ENCODE measurements at places on chromosomes 1 and 21.

- DNase-seq: no peak
Measured at GRCh38 chr1:206992790-206993189, 22.5 kb upstream of the FCAMR start.

- no peak for DNase-seq
Measured at GRCh38 chr1:33008051-33008914, 28.4 kb downstream of the AK2 start.

DNA sequence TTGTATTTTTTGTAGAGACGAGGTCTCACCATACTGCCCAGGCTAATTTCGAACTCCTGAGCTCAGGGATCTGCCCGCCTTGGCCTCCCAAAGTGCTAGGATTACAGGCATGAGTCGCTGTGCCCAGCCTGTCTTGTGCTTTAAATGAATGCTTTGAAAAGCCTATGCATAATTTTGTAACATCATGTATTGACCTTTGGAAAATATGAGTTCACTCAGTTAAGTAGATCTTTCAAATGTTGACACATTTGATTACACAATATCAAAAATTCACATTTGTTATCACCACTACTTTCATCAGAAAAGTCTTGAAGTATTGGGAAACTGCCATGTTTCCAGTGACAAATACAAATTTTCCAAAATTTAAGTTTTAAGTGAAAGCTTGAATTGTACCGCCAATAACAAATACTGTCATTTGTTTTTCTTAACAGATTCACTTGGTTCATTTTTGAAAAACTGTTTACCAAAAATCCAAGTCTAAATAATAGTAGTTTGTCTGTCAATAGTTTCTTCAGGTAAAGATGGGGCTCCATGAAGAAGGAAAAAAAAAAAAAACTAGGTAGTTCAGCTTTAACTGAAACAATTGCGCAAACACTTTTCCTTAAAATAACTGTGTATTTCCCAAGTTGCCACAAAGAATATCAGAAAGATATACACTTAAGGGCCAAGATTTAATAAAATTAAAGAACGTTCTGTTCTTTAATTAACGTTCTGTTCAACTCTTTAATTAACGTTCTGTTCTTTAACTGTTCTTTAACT is 233.2 kb upstream of the NR5A2 start:
- no peak for DNase-seq

DNA sequence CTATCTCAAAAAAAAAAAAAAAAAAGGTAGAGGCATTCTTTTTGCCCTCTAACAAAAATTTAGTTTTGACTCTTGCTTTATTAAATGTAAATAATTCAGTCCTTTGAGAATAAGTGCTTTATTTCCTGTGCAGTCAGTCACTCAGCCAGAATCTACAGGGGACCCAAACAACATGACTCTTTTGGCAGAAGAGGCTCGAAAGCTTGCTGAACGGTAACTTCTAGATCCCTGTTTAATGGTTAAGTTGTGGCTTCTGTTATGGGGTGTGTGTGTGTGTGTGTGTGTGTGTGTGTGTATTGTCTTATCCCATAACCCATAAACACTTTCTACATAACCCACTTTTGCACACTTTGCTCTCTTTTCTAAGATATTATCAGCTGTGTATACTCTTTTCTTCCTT is 54.9 kb upstream of the LAMC2 start:
- no peak for DNase-seq

DNA sequence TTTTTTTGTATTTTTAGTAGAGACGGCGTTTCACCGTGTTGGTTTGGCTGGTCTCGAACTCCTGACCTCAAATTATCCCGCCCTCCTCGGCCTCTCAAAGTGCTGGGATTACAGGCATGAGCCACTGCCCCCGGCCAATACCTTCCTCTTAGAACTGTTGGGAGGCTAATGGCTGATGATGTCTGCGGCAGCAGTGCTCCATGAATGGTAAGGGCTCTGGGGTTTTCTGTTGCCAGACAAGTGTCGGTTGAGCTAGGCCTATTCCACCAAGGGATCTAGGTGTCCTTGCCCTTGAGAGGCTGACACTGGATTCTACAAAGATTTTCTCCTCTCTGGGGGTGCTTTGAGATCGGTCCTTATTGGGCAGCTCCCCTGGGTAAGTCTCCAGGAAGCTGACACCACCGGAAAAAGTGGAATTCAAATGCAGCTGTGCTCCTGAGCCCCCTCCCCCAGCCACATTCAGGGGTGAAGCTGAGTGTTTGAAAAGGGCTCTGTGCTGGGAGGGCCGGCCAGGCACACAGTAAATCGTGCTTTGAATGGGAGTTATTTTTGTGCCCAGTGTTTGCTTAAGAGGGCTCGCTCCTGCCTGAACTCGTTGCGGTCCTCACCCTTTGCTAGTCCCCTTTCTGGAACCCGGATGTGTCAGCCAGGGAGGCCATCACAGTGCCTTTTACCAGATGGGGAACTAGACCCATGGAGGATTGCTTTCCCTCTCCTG is 5.2 kb downstream of the SOX13 start:
- DNase-seq: no peak

GRCh38 chr21:35217504-35218060 is 168.5 kb upstream of the RUNX1 start:
- no peak for DNase-seq

- no peak for DNase-seq
Measured at GRCh38 chr1:31127266-31127665, 61.7 kb upstream of the PUM1 start.

DNA sequence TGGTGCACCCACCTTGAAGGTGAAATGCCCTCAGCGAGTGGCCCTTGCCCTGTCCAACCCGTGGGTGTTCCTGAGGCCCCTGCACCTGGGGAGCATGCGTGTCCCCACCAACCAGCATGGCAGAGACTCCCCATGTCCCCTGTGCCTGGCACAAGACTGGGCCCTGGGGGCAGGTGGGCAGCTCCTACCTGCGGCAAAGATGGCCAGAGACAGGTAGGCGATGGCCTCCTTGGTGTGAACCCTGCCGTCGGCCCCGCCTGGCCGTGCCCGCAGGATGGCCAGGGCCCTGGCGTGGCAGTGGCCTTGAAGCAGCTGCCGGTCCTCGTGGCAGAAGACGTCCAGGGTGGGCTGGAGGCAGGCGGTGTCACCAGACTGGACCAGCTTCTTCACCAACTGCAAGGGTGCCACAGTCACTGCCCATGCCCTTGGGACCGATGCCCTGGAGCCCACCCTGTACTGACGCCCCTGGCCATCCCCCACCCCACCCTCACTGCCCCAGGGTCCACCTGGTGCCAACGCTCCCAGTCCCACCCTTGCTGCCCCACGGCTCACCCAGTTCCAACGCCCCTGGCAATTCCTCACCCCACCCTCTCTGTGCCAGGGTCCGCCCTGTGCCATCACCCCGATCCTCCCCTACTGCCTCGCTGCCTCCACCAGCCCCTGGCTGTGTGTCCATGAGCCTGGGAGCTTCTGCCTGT is 15.7 kb downstream of the TTC34 start:
- no peak for DNase-seq

DNA sequence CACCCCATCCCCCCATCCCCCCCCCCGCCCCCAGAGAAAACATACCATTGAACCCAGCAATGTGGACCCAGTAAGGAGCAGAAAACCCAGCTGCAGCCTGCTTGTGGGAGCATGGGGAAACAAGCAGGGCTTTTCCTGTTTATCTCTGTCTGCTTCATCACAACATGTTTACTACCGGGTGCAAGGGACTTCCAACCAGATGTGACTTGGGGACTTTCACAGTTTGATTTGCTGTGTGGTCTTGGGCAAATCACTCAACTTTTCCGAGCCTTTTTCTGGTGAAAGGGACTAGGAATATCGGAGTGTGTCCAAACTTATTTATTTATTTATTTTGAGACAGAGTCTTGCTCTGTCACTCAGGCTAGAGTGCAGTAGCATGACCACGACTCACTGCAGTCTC is 3.2 kb downstream of the TMCC2 start:
- no peak for DNase-seq

DNA sequence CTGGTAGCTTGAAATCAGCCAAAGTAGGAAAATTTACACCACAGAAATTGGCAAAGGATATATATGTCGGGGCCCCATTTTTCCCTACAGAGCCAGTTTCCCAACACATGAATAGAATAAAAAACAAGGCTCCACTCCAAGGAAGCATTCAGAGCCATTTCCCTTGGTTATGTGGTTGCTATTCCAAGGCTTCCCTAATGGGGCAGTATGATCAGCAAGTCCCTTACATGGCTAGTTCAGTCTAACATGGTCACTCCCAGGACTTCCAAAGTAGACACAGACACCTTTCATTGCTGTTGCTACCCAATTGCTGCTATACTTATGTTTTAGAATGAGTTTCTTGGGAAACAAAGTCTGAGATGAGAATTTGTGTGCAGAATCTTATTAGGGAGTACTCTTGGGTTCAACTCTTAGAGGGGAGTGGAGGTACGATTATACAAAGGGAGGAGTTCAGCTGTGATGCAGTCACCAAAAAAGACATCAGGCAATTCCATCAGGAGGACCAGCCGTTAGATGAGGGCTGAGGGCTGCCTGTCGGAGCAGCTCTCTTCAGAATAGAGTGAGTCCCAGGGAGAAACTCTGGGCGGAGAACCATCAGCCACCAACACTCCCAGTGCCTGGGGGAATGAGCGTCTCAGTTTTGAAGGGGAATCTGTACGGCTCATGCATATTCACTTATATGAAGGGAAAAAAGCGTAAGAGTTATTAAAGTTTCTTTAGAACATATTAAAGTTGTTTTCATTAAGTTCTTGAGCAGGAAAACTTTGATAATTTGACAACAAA is 92.9 kb downstream of the C21orf91 start:
- no peak for DNase-seq

- no peak for DNase-seq
Measured at GRCh38 chr1:205843036-205843859, 6.7 kb downstream of the PM20D1 start.

DNA sequence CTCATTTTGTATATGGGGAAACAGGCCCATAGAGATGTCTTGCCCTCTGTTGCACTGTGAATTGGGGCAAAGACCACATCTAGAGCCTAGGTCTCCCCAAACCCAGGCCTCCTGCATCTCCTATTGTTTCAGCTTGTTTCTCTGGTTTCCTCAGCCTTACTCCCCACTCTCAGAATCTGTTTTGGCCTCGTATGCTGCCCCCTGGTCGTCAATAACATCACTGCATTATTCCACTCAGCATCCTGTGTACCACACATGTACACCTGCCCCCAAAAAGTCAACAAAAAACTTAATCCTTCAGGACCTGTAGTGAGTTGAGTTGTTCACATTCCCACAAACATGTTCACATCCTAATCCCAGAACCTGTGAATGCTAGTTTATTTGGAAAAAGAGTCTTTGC is 184.8 kb downstream of the BRINP2 start:
- DNase-seq: no peak

GRCh38 chr1:158978730-158979129 is 31.0 kb upstream of the IFI16 start:
- no peak for DNase-seq

- no peak for DNase-seq
Measured at GRCh38 chr1:220808345-220809186, 21.9 kb downstream of the MTARC1 start.

DNA sequence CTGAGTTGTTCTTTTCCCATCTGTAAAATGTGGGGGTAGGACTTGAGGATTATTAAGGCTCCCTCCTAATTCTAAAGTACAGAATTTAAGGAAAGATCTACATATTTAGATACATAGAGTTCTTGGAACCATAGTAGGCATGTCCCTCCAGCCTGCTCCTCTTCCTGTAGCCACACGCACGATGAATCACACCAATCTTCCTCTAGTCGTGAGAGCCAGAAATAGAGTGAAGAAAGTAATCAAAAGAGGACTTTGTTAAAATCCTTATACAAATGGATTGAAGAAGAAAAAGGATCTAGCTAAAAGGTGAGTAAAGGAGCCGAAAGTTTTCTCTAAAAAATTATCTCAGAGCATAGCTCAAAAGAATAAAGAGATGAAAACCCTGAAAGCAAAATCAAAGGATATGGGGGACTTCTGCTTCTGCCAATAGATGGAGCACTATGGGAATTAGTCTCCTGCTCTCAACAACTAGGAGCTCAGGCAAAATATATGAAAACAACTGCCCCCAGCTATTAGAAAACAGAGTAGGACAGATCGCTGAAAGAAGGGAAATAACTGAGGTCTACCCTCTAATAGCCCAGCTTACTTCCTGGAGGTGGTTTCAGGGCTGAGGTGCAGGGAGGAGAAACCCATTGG is 8.5 kb downstream of the C1orf141 start:
- DNase-seq: no peak

- peak; percentile 42 for DNase-seq
Measured at GRCh38 chr1:226711976-226712741, 26.9 kb downstream of the ITPKB start.

DNA sequence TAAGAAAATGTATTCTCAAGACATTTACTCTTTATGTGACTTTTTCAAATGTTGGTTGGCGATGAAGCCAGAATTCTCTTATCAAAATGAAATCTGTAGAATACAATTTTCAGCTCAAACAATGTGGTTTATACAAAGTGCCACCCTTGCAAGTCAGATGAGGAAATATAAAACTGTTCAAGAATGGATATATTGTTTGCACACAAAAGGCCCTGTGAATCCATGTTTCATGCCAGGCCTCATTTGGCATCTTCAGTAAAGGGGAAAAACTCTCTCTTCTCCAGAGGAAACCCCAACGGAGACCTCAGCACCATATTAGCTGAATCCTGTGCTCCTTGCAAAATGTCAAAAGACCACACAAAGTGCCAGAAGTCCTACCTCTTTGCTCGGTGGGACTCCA is 310.4 kb downstream of the RRAGC start:
- DNase-seq: no peak

All from effector CD4-positive, alpha-beta T cell (primary cell).